COLO829 (cell line): ENCODE measurements at places on chromosomes 13 and 19.

DNA sequence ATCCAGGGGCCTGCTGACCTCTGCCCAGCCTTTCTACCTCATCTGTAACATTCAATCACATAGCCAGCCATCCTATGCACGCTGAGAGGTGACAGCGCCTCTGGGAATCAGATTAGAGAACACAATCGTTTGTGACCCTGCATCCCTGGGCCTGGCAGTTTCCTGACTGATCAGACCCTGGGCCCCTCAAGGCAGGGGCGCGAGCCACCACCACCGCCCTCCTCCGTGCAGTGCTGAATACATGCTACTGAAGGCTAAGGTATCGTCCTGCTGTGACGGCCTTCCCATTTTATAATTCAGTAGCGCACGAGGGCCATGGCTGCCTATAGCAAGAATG is 1.3 kb downstream of the TMTC4 start:
- DNase-seq = no peak

GRCh38 chr13:71879129-71879535 is 12.1 kb upstream of the DACH1 start:
- peak; percentile 17 for DNase-seq

DNA sequence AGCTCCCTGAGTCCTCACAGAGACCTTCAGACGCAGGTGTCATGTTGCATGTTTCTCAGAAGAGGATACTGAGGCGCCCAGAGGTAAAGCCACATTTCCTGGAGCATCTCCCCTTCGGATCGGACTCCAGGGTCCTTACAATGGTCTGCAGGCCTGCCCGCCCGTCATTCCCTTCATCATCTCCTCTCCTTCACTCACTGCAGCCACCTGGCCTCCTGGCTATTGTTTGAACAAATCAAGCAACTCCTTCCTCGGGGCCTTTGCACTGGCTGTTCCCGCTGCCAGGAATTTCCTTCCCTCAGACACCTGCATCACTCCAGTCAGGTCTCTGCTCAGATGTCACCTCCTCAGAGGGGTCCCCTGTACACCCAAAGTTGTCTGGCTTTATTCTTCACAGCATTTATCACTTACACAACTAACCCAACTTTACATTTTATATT is 20.3 kb downstream of the CEACAM16 start:
- DNase-seq = no peak

- no peak for DNase-seq
Measured at GRCh38 chr13:111143865-111144540, 28.9 kb downstream of the ARHGEF7 start.

- no peak for DNase-seq
Measured at GRCh38 chr19:2087621-2088100, 8.5 kb downstream of the MOB3A start.

GRCh38 chr19:1019980-1020867 is 699 bp downstream of the TMEM259 start:
- no peak for DNase-seq

DNA sequence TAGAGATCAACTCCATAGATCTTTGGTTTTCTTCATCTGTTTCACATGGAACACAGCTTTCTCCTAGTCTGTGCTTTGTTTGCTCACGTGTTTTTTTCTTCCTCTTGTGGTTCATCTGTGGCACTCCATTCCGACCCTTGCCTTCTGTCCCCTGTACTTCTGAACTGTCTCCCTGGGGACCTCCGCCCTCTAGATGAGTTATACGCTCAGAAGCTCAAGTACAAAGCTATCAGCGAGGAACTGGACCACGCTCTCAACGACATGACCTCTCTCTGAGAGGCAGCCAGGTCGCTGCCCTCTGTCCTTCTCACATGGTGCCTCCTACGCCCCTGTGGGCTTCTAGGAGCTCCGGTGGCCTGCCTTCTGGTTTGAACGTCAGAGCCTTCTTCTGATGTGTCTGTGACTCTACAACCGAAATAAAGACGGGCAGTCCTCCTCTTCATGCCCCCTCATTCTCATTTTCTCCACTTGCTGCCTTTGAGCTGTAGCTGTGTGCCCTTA is 16.6 kb upstream of the RAB8A start:
- no peak for DNase-seq

GRCh38 chr13:23794267-23795161 is 94.7 kb downstream of the MIPEP start:
- DNase-seq = no peak

GRCh38 chr19:58560921-58561320 is 2.5 kb upstream of the UBE2M start:
- DNase-seq = no peak

DNA sequence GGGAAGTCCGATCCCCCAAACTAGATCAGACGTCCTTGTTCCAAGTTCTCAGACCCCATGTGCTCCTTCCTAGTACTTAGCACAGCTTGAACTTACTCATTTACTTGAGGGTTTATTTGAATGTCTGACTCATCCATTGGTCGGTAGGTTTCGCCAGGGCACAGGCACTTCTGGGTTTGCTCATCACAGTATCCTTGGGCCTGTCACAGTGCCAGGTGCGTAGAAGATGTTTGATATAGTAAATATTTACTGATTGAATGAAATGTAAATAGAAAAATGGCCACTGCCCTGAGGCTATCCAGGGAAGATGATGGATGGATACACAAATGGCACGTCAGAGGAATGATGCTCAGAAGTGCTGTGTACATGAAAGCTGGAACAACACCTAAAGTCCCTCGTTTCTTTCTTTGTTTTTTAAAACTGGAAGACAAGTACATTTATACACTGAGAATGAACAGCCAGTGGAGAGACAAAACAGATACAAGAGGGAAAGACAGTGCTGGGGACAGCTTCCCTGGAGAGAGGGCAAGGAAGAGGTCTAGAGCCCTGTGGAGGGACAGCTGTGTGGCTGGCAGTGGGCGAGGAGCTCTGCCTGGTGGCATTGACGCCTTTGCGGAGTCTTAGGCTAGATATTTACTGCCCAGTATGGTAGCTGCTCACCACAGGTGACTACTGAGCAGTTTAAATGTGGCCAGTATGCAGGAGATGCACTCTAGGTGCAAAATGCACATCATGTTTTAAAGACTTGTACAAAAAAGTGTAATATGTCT is 31.2 kb upstream of the KL start:
- DNase-seq = no peak

DNA sequence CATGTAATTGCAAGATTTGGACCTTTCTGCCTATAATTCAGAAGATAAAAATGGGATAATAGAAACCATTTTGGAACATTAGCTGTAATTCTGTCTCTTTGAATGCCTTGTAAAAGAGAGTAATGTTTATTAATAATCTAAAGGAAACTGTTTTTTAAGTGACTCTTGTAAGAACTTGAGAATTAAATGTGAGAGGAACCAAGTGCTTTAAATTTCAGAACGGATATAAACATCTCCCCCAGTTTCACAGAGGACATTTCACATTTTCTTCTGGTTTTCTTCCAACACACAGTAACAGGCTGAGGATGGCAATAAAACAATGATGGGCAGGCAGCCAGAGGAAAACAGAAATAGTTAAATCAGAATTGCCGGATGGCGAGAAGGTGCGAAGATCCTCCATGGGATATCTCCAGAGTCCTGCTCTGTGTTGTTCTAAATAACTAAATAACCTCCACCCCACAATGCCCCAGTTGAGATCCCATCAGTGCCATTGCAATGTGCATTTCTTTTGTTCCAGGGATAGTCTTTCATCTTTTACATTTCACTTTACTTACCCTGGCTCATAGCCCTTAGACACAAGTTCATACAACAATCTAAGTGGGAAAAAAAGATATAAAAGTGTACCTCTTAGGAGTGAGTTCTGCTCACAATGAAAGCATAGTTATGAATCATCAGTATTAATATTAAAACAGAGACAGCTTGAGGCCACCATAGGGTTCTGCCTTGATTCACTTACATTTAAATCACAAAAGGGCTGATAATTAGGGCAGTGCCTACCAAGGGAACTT is 73.3 kb downstream of the TNFRSF19 start:
- no peak for DNase-seq

GRCh38 chr13:21690955-21691354 is 20.1 kb downstream of the FGF9 start:
- no peak for DNase-seq

DNA sequence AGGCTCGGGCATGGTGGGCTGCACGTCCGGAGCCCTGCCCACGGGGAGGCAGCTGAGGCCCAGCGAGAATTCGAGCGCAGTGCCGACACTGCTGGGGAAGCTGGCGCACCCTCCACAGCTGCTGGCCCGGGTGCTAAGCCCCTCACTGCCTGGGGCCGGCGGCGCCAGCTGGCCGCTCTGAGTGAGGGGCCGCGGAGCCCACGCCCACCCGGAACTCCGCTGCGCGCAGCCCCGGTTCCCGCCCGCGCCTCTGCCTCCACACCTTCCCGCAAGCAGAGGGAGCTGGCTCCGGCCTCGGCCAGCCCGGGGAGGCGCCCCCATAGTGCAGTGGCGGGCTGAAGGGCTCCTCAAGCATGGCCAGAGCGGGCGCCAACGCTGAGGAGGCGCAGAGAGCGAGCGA is 2080.4 kb downstream of the PCDH9 start:
- no peak for DNase-seq

- no peak for DNase-seq
Measured at GRCh38 chr13:77300176-77301037, 26.5 kb downstream of the MYCBP2 start.
